Stimulated activated CD4-positive, alpha-beta T cell treated with anti-CD3 and anti-CD28 coated beads, Interleukin-1b, Interleukin-23, amount 100 ng/mL, for 1 hour (primary cell): ENCODE measurements at places on chromosomes 7 and 10.

- no peak for DNase-seq
Measured at GRCh38 chr7:6559896-6560295, 8.6 kb upstream of the GRID2IP start.

DNA sequence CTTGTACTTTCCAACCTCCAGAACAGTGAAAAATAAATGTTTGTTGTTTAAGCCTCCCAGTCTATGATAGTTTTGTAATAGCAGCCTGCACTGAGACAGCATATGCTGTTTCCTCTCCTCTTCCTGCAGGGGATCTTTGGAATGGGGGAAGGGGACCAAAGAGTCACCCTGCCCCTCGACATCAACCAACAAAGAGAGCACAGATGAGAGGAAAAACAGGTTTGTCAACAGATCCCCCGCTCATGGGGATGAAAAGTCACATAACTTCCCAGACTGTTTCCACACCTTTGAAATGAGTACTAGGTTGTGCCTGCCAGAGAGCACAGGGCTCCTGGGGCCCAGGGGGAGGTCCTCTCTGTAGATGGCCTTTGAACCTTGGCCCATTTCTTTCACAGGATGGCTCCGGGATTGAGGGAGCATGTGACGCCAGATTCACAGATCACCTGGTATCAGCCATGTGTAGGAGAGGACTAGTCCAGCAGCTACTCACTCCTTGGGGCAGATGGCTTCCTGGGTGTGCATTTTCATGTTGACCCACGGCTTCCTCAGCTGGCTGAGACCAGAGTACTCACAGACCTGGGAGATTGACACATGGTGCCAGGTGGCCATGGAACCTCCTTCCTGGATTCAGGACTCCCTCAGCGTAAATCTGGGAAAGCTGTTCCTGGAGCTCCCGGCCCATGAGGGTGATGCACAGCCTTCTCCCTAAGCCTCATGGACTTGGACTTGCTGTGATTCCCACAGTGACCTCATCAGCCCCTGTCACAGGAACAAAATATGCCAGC is 125.6 kb downstream of the CXCL12 start:
- DNase-seq: no peak

DNA sequence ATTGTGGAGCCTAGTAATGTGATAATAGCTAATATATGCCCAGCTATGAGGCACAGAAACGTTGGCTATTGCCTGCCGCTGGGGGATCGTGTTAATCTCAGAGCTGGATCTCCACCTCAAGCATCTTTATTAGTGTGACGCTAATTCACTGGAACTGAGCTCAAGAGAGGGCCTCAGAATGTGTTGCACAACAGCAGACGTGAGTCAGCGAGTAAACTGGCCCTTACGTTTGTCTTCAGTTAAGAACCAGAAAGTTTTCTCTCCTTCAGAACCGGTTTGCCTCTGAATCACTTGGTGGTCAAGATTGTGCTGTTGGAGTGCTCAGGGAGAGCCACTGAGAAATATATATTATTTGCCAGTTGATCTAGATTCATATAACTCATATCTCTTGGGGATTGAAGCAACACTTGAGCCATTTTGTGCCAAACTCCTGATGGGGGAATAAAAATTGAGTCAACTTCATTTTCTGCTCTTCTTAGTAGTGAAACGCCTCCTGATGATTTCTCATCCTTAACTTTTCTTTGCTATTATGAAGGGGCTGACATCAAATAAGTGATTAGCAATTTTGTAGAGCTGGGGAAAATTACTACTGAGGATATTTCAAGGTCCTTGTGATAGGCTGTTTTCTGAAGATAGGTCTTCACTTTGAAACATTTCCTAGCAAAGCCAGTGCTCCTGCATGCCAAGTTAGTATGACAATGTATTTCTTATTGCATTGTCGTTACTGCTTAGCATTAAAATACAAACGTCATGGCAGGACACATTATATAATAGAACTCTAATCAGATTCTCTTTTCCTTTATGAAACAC is 22.3 kb downstream of the BZW2 start:
- no peak for DNase-seq

DNA sequence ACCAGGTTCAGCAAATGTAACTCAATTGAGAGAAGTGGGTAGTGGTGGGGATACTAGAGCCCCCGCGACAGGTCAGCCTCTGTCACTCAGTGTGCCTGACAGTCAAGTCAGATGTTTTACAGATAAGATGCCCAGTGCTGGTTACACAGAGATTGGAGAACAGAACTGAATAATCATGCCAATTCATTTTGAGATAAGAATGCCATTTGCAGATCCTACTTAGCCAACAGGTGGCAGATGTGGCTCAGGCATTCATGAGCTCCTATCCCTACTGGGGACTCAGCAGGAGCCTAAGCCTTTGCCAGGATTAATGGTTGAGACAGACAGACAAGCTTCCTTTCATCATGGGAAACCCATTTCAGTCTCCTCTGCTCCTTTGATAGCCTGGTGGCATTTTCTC is 137.8 kb downstream of the MAPK8 start:
- no peak for DNase-seq

- no peak for DNase-seq
Measured at GRCh38 chr10:87625661-87626060, 34.0 kb upstream of the PAPSS2 start.

GRCh38 chr10:110802551-110803238 is 69.0 kb upstream of the PDCD4 start:
- DNase-seq: no peak

- DNase-seq: no peak
Measured at GRCh38 chr10:99667108-99667751, 7.9 kb downstream of the ENTPD7 start.

- no peak for DNase-seq
Measured at GRCh38 chr10:6338361-6338760, 135.6 kb downstream of the PFKFB3 start.

DNA sequence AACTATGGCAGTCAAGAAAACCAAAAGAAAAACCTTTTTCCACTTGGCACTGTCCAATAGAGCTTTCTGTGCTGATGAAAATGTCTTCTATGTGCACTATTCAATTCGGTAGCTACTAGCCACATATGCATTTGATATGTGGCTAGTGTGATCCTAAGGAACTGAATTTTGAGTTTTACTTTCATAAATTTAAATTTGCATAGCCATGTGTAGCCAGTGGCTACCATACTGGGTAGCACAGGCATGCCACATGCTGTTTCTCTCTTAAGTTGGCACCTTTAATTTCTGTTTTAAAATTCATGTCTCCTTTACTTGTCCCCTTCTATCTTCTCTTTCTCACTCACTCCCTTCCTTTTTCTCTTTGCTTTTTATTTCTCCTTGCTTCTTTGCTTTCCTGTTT is 455.7 kb downstream of the AUTS2 start:
- DNase-seq: no peak
